ENCODE measurements at places on chromosomes 1 and 21.

GRCh38 chr1:228174482-228175315 is 9.1 kb downstream of the IBA57 start:
- DNase-seq, result no peak

GRCh38 chr21:38476385-38476784 is 21.9 kb downstream of the ERG start:
- peak; percentile 30 for DNase-seq

- no peak for DNase-seq
Measured at GRCh38 chr1:156100205-156100995, 14.1 kb upstream of the LMNA start.

DNA sequence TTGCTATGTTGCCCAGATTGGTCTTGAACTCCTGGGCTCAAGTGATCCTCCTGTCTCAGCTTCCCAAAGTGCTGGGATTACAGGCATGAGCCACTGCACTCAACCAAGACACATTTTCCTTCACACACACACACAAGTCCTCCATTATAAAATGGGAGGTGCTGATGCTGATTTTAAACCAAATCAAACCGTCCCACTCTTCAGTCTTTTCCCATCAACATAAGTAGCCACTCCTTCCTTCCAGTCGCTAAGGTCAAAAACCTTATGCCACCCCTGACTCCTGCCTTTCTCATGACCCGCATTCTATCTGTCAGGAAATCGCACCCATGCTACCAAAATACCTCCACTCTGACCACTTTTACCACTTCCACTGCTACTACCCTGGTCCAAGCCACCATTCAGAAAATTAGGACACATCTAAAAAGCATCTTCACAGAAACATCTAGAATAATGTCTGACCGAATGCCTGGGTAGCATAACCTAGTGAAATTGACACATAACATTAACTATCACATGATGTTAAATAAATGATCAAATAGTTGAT is 28.0 kb upstream of the IFNGR2 start:
- DNase-seq, result no peak

- no peak for DNase-seq
Measured at GRCh38 chr1:213256438-213257087, 205.5 kb downstream of the RPS6KC1 start.

GRCh38 chr1:245771511-245772281 is 616.9 kb downstream of the KIF26B start:
- peak; percentile 91 for DNase-seq

- no peak for DNase-seq
Measured at GRCh38 chr1:183295521-183295920, 109.5 kb downstream of the LAMC2 start.

DNA sequence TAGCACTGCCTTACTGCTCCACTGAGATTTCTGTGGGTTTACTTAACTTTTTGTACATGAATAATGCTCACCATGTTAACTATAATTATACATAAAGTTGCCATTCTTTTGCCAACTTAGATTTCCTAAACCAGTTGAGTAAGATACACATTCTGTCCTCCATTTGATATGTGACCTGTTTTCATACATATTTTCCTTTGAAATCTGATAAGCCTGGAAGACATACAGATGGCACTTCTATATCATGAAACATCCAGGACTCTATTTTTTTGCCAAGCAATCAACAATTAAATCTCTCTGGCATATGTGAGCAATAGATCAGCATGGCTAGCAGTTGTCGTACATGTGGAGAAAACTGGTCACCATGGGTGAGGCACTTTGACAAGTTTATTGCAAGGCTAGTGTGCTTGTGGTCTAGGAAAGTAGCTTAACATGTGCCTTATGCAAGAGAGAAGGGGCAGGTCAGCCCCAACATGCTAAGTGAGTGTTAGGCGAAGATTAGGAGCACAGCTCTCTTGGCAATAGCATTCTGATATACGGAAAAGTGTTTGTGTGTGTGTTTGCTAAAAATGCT is 14.2 kb downstream of the PRRX1 start:
- DNase-seq, result peak; percentile 33

DNA sequence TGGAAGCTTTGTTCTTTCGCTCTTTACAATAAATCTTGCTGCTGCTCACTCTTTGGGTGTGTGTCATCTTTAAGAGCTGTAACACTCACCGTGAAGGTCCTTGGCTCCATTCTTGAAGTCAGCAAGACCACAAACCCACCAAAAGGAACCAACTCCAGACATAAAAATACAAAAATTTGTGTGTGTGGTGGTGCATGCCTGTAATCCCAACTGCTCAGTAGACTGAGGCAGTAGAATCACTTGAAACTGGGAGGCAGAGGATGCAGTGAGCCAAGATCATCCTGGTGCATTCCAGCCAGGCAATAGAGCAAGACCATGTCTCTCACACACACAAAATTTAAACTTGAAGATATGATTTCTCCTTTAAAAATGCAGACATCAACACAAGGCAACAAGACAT is 1431.7 kb upstream of the B3GALT2 start:
- no peak for DNase-seq

DNA sequence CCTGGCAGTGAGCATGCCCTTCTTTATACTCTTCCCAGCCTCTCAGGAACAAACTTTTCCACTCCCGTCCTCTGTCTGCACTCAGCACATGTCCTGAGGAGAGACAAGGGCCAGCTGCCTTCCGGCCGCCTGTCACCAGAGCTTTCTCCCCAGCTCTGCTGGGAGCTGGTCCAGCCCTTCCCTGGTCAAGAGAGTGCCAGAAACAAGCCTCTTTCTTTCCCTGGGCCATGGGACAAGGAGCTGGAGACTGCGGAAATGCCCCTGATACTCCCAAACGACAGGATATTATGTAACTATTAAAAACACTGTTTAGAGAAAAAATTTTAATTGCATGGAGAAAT is 10.4 kb downstream of the LAMB3 start:
- DNase-seq, result peak; percentile 36

GRCh38 chr1:24946861-24947658 is 17.0 kb upstream of the RUNX3 start:
- DNase-seq, result no peak

DNA sequence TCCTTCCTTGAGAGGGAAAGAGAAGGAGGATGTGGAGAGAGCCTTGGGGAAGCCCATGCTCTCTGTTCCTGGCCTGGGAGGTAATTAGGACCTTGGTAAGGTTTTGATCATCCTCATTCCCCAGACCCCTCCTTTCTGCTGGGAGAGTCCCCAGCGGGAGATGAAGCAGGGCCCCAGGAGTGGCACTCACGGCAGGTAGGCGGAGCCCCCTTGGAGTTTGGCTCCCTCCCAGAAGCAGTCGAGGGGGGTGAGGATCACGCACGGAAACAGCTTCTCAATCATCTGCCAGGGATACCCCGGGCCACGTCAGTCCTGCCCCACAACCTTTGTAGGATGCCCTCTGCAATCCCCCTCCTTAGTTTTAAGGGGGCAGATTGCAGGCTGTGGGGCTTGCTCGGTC is 11.5 kb downstream of the PTCH2 start:
- DNase-seq, result no peak

DNA sequence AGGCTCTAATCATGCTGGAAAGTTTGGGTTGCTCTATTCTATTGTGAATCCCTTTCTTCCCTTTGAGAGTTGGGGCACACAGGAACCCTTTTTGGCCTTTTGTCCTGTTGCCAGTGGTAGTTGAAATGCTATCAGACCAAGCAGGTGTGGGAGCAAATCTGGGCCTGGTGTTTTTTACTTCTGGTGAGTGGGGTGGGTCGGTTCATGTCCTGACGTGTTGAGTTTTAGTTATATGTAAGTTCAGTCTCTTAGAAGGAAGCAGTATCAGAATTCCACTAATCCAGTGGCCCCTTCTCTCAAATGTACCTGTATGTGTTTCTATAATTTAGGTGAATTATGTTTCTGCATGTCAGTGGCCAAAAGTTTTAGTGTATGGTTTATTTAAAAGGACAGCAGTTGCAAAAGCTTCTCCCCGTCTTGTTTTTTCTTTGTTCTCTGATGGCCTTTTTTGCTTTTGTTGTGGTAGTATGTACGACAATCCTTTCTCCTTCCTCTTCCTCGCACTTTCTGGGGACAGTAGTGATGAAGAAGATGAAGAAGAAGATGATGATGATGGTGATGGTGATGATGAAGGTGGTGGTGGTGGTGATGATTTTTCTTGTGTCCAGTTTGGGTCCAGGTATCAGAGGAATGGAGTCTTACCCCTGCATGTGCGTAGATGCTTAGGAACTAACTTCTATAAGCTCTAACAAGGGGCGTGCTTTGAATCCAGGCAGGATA is 74.2 kb downstream of the UBE4B start:
- DNase-seq, result no peak

DNA sequence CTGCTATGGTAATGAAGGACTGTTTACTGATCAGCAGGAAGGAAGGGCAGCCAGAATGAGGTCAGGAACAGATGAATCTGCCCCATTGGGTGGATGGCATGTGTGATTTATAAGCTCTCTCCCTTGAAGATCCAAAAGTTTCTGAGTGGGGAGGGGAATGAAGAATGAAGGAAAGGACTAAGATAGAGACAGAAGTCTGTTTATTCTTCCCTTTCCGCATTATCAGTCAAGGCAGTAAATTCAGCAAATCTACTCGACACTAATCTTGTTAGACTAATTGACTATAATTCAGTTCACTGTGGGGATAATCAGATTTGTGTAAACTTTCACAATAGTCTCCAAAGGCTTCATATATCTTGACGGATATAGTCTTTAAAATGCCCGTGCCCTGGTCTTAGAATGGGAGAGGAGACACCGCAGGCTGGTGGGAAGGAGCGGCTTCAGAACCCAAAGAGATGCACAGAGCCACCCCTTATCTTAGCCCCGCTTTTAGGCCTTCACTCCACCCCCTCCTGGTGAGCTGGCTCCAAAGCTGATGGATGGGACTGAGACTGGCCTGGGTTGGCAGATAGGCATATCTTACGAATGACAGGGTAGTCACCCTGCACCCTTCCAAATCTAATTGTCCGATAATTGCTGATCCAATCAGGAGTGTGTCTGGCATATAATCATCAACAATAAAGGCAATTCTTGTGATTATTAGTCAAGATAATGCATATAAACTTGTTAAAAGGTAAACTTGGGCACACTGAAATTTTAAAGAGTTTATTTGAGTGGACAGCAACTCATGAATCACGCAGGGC is 76.0 kb upstream of the PPM1J start:
- no peak for DNase-seq

- no peak for DNase-seq
Measured at GRCh38 chr21:31720330-31720729, 11.6 kb downstream of the SCAF4 start.

- peak; percentile 72 for DNase-seq
Measured at GRCh38 chr1:235199441-235199840, 38.4 kb upstream of the RBM34 start.

DNA sequence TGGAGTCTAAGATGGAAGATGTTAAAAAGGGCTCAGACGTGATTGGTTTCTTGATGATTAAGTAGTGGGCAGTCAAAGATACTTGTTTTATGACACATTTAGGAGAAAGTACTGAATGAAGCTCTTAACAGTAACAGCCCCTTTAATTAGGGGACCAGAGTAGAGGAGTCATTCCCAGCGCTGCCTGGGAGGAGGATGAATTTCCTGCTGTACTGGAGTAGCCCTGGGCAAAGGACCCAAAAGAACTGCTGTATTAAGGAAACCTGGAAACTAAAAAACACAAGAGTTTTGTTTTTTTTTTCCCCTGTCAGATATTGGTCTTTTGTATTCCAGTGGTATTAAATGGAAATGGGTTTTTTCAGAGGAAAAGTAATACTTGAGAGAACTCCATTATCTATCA is 126.5 kb downstream of the NFIA start:
- DNase-seq, result no peak

- no peak for DNase-seq
Measured at GRCh38 chr1:211741116-211741515, 65.7 kb upstream of the NEK2 start.

GRCh38 chr1:31912839-31913239 is 25.3 kb downstream of the PTP4A2 start:
- DNase-seq, result no peak

DNA sequence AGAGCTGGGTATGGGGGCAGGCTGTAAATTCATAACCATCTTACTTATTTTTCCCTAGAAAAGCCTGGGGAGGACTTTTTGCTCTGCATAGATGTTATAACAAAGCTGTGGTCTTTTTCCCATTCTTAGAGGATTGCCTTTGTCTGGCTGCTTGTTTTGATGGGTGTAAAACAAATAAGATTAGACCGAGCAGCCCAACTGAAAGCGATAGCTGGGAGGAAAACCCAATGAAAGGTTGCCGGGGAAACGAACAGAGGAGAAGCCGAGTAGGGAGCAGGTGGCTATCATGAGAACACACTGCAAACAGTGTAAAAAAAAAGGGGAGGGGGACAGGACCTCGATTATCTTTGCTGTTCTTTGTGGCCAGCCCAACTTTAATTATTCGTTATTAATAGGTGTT is 1.9 kb downstream of the ELAVL4 start:
- DNase-seq, result no peak

DNA sequence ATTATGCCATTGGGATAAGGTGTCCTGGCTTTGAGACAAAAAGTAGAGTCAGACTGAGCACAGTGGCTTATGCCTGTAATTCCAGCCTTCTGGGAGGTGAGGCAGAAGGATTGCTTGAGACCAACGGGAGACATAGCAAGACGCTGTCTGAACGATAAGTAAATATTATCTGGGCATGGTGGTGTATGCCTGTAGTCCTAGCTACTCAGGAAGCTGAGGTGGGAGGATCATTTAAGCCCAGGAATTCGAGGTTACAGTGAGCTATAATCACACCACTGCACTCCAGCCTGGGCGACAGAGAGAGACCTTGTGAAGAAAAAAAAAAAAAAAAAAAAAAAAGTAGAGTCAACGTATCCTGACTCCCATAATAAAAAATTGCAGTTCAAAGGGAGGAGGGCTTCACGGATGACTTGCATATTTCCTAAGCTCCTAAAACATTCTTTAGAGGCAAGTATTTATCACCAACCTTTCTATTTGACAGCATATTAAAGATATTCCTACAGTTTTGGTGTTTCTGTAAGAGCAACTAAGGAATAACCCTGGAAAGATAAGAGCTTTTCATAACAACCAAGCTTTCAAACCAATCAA is 141.2 kb downstream of the SLC44A5 start:
- DNase-seq, result no peak

DNA sequence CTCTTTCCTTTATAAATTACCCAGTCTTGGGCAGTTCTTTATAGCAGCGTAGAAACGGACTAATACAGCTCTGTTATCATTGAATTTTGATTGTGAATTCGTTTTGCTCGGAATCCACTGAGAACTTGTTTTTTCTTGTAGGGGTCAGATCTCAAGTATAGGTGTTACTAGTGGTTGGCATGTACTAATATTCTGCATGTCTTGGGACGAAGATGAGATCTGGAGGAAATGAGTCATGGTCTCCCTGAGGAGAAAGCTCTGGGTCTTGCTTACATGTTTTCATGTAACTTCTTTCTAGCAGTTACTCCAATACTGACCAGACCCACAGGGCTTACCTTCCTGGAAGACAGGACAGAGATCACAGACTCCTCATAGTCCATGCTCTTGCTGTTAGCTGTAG is 30.3 kb downstream of the ZSCAN20 start:
- DNase-seq, result peak; percentile 60

DNA sequence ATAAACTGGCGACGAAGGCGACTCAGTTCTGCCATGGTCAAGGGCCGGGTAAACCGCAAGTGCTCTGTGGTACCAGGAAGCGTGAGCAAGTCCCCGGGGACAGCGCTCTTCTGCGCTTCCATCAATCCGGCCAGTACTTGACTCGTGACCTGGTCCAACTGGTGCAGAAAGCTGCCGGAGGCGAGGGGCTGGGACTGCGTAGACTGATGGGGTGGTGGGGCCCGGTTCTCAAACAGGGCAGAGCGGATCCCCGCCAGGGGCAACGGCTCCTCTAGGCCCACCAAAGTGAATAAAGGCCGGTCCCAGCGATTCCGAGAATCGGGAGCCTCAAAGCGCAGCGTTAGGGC is 852 bp downstream of the KTI12 start:
- DNase-seq, result peak; percentile 69
